ENCODE measurements at places on chromosomes 5 and 9.

GRCh38 chr5:65255294-65255693 is 226.4 kb downstream of the ADAMTS6 start:
- DNase-seq: no peak

GRCh38 chr9:137723783-137724445 is 105.1 kb downstream of the EHMT1 start:
- peak; percentile 21 for DNase-seq

DNA sequence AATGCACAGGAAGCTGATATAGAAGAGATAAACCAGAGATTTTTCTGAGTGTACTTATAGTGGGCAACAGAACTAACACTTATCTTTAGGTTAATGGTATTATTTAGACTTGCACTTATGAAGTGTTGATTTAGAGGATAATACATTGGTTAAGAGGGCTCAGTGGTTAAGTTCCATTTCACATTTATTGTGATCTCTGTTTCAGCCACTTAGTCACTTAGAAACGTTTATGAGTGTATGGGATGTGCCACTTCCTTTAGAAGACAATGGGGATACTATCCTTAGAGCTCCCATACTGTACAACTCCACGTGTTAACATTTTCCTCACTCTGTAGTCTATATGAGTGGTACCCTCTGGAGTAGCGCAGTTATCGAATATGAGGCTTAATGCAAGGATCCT is 57.5 kb downstream of the PIP5K1B start:
- no peak for DNase-seq

- DNase-seq: no peak
Measured at GRCh38 chr5:175116466-175117048, 327.4 kb downstream of the DRD1 start.

DNA sequence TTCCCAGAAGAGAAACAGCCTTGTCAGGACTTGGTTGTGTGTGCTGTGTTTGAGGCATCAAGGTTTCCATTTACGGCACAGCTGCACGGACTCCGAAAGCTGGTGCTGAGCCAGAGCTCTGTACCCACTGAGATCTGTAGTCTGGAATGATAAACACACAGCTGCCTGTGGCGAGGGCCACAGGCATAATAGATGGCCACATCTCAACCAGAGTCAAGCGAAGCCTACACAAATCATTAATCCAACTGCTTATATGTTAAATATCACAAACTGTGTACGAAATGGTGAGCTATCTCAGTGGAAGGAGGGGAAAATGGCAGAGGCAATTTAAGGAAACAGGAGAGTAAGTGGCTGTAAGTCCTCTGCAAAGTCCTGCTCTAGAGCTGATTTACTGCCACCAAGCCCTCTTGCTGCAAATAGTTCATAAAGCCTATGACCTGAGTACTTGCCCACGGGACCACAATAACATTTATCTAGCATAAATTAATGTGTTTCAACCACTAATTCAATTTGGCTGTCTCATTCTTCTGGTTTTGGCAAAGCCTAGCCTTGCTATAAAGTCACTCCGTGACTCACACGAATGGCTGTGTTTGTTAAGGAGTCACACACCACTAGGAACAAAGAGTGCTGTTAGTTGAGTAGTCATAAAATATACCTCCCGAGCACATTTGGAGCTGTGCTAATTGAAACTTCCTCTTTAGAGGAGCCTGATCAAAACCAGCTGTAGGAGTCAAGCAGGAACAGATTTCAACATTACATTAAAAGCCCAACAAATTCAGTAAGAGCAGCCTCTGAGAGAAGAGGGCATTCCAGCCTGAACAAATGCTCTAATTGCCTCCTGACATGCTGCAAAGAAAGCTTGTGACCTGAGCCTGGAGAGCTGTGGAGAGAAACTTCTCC is 738.6 kb upstream of the ZNF608 start:
- no peak for DNase-seq

- DNase-seq: no peak
Measured at GRCh38 chr9:70954126-70954525, 167.3 kb downstream of the TRPM3 start.

DNA sequence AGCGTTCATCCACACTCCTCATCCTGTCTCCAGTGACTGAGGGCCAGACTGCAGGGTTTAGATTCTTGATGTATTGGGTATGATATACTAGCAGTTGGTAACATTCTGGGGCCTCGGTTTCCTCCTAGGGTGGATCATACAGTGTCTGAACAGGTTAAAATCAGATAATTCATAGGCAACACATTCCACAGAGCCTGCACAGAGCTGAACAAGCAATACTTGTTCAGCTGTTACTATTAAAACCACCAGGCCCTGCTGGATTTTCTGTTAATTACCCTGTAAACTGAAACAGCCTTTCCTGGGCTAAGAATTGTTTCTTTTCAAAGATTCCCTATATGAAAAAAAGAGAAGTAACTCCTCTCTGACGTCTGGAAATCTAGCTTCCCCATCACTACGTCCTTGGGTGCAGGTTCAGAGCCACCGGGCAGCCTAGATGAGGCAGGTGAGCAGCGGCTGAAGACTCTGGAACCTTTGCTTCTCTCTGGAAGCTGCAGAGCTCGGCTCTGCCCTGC is 1313.5 kb upstream of the WWC1 start:
- no peak for DNase-seq

DNA sequence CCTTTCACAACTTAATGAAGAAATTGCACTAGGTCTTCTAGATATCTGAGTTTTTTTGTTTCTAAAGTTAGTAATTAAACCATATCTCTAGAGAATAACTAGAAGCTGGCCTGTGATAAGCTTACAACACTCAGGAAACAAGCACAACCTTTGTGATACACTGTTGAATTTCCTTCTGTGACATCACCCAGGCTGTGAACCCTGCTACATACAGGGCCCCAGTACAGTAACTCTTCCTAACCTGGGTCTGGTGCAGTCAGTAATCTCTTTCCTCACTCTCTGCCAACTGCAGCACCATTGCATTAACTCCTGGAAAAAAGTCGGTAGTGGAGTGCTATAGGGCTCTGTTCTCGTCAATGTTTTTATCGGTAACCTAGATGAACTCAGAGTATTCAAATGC is 10.6 kb upstream of the IGFBPL1 start:
- DNase-seq: no peak

GRCh38 chr5:157196045-157196444 is 15.4 kb downstream of the ITK start:
- DNase-seq: no peak

DNA sequence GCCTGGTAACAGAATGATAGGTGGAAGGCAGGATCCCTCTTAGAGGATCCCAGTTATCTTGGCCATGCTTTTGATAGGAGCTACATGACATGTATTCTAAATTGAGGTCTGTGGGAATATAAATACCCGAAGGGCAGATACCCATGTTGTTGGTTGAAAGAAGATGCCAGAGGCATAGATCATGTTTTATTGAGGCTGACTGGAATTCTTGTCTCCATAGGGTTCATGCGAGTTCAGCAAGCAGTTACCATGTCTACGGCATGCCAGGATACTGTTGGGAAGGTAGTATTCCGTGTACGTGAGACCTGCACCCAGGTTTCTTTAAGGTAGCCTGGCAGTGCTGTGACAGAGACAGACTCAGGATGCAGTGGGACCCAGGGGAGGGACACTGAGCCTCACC is 230.7 kb downstream of the NR3C1 start:
- no peak for DNase-seq

Measured in activated naive CD4-positive, alpha-beta T cell (primary cell).